ENCODE measurements at places on chromosomes 2 and 18.

DNA sequence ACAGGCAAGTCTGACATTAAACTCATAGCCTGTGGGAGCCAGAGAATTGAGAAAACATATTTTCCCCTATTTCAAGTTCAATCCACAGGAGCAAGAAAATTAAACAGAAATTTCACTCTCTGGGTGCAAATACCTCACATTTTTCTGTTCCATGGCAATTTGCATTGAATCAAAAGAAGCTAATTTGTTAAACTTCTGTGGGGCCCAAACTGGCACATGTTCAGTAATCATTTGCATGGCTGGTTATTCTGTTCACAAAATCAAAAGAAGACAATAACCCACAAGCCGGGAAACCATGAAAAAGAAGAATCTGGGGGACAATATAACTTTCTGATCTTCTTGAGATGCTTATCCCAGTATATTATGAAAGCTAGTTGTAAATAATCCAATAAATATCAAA is 363.1 kb downstream of the LRP1B start:
- no peak for DNase-seq

DNA sequence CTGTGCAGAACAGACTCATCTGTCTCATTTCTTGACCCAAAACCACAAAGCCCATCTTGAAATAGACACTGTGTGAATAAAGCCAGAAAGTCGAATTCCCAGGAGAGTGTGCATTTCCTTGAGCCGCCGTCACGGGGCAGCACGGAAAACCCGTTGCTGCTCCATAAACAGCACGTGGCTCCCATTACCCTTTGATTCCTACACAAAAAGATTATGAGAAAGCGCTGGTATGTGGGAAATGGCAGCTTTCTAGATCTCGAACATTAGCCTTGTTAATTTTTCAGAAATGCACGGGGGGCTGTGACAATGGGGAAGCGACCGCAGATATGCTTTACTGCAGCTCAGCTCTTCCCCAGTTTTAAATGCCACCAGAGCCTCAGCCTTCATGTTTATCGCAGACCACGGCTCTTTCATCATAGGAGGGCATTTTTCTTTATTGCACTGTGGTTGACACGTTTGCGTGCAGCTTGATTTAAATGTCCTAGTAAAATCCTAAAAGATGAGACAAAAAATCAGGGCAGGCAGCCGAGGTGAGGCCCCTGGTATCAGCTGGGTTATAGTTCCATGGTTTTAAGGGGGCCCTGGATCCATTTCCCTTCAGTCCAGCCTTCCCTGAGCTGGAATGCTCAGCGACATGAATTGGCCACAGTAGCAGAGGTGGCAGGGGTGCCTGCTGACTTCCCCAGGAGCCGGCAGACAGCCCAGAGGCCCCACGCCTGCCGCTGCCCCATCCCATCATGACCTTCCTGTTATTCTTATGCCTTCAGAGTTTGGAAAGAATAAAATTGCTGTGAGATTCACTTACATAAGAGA is 249.3 kb downstream of the NDUFA10 start:
- DNase-seq: no peak

DNA sequence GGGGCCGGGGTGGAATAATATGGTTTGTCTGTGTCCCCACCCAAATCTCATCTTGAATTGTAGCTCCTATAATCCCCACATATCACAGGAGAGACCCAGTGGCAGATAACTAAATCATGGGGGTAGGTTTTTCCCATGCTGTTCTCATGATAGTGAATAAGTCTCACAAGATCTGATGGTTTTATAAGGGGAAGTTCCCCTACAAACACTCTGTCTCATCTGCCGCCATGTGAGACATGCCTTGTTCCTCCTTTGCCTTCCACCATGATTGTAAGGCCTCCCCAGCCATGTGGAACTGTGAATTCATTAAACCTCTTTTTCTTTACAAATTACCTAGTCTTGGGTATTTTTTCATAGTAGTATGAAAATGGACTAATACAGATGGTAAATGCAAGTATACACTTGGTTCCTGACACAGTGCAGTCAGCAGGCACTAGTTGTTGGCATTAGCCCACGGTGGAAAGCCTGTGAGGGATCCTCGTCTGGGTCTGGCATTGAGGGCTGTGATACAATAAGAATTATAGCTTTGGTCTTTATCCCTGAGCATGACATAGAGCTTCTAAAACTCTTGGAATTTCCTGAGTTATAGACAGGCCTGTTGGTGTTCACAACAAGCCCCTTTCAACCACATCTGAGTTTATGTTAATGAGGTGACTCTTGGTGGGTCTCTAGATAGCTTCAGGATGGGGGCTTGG is 135.8 kb downstream of the CABLES1 start:
- DNase-seq: no peak

DNA sequence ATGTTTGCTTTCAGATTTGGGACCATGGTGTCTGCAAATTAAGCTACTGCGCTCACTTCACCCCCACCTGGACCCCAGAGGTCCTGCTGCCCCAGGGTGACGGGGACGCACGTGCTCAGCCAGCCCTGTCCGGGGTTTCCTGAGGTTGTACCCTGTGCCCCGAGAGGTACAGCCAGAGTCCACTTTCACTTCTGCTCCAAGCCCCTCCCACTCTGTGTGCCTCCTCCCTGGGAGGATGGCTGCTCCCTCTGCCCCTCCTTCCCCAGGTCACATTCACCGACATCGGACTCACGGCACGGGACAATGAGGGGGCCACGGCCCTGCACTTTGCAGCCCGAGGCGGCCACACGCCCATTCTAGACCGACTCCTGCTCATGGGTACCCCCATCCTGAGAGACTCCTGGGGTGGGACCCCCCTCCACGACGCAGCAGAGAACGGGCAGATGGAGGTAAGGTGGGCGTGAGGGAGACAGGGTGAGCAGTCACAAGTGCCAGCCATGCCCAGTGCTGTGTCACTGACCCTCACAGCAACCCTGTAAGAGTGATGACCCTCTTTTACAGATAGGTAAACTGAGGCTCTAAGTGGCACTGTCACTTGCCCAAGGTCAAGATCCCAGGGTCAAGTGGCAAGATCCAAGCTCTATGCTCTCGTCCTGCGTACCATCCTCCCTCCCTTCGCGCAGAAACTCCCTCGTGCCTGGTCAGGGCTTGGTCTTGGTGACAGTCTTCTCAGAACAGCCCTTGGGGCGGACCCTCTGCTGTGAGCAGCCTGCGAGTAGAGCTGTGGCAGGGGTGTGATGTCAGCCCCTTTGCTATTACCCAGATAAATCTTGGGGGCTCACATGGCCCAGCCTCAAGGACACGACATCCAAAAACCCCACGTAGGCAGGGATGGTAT is 7.6 kb downstream of the ESPNL start:
- DNase-seq: no peak

DNA sequence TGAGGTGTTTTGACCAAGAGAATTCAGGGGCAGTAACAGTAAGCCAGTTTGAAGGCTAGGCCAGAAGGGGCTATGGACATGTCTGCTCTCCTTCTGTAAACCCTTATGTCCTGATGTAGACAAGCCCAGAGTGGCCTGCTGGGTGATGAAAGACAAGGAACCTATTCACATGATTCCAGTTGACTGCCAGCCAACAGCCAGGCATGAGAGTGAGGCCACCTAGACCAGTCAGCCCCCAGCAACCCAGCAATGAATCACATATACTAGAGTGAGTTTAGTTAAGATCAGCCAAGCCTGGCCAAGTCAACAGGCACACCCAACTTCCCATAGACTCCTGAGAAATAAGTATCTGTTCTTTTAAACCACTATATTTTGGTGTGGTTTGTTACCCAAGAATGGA is 1889.7 kb upstream of the CELF4 start:
- no peak for DNase-seq

- no peak for DNase-seq
Observed at GRCh38 chr18:67239826-67240225, 276.7 kb downstream of the DSEL start.

DNA sequence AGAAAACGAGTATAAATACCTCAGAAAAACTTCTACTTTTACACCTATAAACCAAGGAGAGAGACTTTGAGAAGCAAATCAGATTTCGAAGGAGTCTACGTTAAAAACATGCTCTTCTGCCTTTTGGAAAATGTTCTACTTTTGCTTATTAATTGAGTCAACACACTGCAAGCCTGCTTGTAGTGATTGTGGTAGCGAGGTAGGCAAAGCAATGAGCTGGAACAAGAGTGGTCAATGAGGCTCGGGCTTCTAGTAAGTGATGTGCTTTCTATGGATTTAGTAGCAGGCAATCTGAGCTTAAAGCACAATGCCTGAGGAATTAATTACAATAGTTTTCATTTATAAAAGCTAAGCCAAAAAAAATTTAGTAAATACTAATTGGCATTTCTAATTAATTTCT is 103.4 kb upstream of the TFCP2L1 start:
- DNase-seq: no peak

DNA sequence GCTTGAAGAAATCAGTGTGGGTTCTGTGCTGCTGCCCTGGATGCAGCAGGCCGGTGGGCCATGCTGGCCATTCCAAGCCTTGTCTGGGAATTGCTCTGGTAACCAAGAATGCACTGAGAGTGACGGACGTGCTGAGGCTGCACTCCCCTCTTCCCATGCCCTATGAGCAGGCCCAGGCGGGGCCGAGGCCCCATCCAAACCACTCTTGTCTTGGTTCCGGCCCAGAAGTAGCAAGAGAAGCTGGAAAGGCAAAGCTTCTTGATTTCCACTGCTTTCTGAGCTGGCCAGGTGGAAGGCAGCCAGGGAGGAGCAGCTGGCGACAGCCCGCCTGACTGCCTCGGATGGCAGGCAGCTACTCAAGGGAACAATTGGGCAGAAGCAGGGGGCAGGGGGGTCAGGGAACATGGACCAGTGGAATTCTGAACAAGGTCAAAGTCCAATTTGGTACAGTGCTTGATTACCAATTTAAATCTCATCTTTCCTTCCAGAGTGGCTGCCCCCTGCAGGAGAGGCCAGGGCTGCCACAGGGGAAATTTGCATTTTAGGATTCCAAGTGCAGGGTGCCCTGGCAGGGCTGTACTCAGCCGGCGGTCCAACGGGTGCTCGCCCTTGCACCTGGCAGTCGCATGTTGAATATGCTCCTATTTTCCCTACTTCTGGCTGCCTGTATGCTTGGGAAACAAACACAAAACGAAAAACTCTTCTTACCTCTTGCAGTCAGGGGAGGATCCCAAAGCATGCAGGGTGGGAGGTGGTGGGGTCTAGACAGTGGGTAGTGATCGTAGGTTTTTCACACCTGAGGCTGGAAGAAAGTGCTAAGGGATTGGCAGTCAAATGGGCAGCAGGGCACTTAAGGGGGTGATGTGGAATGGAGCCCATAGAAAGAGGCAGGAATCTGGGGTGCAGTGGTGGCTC is 67.3 kb downstream of the LIPG start:
- DNase-seq: no peak

All from stimulated activated naive CD4-positive, alpha-beta T cell (primary cell).